ENCODE measurements at places on chromosomes 3 and 15.

GRCh38 chr3:16174389-16174788 is at the start of gene GALNT15:
Gene GALNT15 (plus strand): TSS chr3:16174680. CDS start chr3:16175152, 472 bp downstream.
- DNase-seq, result no peak

- peak; percentile 89 for DNase-seq
Observed at GRCh38 chr15:74955796-74956647, 550 bp downstream of the RPP25 start.

DNA sequence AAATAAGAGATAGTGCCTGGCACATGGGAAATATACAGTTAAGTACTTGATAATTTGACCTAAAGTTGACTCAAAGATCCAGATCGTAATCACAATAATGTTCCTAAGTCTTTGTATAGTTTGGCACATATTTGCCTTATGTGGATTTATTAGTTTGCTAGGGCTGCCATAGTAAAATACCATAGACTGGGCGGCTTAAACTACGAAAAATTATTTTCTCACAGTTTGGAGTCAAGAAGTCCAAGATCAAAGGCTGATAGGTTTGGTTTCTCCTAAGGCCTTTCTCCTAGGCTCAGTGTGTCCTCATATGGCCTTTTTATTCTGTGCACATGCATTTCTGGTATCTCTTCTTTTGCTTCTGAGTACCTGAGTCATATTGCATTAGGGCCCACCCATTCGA is 453.7 kb downstream of the NAALADL2 start:
- DNase-seq, result no peak

DNA sequence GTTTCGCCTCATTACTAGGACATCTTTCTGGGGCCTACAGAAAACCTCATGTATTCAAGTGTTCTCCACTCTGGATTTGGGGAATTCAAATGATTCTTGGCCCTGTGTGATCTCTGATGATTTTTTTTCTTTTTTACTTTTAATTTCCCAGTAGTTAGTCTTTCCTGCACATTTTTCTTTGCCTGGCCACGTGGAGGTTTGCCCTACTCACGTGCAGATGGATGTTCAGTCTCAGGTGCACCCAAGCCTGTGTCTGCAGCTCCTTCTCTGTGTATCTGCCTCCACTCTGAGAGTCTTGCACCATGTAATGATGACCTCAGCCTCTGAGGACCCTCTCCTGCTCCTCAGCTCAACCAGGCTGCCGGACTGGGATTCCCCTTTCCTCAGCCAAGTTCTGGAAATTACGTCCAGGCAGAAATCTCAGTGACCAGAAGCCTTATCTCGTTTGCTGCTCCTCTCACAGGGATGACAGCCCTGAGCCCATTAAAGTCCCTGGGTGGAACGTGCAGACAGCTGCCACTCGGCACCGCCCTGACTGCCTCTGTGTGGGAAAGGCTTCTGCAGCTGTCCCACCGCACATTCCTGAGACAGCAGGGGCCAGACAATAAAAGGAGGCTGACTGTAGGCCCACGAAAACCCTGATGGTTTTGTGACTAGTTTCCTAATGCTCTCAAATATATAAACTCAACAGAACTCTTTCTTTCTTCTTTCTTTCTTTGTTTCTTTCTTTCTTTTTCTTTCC is 31.4 kb upstream of the GABRB3 start:
- no peak for DNase-seq

All from NCI-H526 (cell line).